ENCODE measurements at places on chromosomes 1 and 21.
A peak's percentile ranks its signal among the peaks of the same experiment; 100 is the strongest.

DNA sequence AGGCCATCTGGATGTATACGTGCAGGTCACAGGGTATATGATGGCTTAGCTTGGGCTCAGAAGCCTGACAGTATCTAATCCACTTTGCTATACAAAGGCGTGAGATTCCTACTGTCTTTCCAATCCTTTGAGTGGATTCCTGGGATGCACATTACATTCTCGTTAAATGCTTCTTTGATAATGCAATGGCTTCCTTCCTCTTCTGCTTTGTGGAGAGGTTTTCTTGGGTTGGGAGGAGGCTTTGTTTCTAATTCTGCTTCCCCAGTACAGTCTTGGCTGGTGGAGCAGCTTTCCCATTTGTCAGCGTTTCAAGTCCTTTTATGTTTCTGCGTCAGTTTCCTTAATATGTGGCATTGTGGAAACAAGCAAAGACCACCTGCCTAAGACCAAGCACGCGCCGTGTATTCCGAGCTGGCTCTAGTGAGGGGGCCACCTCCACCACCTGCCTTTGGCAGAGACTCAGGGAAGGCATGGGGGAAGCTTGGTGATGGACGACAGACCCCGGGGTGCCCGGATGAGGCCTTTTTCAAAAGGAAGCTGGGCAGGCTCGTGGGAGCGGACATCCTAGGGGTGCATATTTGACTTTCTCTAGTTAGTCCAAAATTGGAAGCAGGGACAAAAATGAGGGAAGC lies 72.7 kb downstream of the WDR4 start:
- DNase-seq = no peak

- no peak for DNase-seq
These were observed 307.9 kb upstream of the PRMT6 start for GRCh38 chr1:106748606-106749005.

DNA sequence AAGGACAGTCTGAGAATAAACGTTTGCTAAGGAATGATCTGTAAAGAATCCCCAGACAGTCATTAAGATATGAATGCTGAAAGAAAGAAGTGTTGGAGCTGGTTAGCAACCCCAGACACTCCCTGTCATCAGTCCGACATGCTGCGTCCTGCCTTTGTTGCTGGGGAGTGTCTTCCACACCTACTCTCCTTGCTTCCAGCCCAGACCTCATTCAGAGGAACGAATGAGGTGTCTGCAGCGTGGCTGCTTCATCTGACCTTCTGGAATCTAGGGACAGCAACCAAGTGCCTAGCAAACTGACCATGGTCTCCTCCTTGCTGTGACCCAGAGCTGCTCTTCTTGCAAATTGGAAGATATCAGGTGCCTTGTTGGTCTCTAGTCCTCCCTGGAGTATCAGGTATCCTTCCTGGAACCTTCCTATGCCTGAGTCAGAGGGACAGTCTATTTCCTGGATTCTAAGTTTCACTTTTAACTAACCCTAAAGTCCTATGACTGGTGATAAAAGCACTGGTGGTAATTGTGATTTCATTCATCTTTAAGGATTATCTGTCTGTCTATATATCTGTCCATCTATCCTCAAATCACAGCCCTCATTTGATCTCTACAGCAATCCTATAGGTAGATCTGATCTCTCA lies 45.3 kb downstream of the NFASC start:
- no peak for DNase-seq

GRCh38 chr1:159493354-159493753 lies 42.5 kb downstream of the OR10J5 start:
- DNase-seq = no peak

GRCh38 chr1:56436296-56436695 lies 143.1 kb downstream of the PLPP3 start:
- DNase-seq = no peak

- DNase-seq = no peak
These were observed 49.8 kb downstream of the DDR2 start for GRCh38 chr1:162682013-162682419.

DNA sequence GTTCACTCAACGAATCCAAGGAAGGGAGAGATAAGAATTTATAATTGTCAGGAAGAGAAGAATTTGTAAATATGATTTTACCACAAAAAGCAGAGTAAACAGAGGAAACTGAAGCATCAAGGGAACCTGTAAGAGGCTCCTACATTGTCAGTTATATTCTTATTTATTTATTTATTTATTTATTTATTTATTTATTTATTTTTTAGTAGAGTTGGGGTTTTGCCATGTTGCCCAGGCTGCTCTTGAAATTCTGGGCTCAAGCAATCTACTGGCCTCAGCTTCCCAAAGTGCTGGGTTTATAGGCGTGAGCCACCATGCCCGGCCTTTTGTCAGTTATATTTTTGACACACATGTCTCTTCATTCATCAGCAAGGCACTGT lies 47.1 kb downstream of the FCRL3 start:
- DNase-seq = no peak

DNA sequence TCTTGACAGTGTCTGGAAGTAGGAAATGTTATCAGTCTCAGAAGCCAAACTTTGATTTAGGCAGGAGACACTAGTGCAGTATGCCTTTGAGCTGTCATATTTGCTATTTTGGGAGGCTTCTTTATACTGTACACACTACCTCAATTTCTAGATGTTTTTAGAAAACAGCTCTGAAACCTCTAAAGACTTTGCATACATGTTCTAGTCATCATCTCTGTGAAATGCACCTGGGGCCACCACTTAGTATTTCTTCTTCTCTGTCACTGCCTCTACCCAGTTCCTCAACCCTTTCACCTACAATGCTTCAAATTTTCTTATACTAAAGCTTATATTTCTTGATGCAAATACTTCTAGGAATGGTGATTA lies 29.1 kb upstream of the PLA2G4A start:
- DNase-seq = no peak

DNA sequence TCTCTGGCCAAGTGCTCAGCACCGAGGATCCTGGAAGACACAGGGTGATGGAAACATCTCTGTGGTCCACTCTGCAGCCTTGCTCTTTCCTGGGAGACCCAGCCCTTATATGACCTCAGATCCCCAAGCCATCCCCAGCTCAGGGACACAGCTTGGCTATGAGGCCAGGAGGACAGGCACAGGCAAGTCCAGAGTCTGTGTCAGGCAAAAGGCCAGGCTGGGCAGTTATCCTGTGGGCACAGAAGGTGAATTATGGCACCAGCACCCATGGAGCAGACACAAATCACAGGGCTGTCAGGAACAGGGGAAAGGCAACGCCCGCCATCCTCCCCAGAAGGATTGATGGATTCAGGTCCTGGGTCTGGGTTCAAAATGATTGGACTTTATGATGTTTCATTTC lies 52.1 kb upstream of the SCMH1 start:
- no peak for DNase-seq

DNA sequence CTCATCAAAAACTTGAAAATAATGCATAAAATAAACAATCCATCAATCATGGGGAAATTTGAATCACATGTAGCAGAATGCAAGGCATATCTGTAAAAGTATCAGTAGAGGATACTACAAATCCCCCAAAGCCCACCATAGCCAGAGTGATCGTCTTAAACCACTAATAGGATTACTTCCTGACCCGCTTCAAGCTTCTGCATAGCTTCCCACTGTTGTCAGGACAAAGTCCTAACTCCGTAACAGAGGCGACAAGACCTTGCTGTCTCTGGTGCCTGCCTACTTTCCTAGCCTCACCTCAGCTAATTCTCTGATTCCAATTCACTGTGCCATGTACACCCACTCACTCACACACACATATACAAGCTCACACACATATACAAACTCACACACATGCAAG lies 161.2 kb upstream of the NFIA start:
- DNase-seq = no peak

GRCh38 chr1:24391882-24392603 lies 21.5 kb downstream of the STPG1 start:
- no peak for DNase-seq

GRCh38 chr1:206895325-206895724 lies 1.9 kb upstream of the IL24 start:
- DNase-seq = no peak

DNA sequence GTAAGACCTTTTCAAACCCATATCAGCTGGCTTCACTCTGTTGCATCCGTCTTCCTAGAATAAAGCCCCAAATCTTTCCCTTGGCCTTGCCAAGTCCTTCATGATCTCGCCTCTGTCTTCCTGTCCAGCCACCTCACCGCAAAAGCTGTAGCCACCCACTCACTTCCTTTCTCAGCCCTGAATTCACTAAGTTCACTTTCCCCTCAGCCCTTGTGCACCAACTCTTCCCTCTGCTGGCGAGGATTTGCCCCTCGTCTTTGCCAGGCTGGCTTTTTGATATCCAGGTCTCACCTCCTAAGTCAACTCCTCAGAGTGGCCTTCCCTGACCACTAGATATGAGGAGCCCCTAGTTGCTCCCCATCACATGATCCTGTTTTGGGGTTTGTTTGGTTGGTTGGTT lies 3.9 kb upstream of the COL16A1 start:
- no peak for DNase-seq

GRCh38 chr1:40637470-40638007 lies 27.9 kb downstream of the RIMS3 start:
- DNase-seq = no peak

DNA sequence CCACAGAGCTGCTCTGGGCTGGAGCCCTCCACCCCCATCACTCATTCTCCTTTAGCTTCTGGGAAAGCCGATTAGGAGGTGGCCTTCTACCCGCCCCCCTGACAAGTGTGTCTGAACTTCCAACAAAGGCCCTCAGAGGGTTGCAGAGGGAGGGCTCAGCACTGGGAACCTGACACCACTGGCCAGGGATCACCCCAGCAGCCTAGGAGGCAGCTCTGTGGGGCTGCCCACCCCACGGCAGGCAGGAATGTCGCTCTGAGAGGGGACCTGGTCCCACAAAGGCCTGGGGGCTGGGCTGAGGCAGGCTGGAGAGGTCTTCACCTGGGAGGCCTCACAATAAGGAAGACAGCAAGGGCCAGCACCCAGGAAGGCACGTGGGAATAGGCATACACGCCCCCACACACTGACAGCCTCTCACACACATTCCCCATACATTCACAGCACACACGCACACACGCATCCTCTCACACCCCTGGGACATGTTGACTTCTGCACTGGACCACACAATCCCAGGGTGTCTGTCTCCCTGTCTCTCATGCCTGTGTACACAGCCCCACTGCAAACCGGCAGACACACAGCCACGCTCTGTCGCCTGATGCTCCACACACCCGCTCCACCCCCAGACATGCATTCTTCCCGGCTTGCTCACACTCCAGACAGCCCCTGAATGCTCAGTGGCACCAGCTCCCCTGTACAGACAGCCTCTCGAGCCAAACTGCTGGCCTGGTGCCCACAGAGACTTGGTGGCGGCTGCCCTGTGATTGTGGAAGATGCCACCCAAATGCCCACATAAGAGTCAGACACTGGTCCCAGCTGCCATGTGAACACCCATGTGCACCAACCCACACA lies 30.7 kb downstream of the DMBX1 start:
- peak; percentile 91 for DNase-seq

DNA sequence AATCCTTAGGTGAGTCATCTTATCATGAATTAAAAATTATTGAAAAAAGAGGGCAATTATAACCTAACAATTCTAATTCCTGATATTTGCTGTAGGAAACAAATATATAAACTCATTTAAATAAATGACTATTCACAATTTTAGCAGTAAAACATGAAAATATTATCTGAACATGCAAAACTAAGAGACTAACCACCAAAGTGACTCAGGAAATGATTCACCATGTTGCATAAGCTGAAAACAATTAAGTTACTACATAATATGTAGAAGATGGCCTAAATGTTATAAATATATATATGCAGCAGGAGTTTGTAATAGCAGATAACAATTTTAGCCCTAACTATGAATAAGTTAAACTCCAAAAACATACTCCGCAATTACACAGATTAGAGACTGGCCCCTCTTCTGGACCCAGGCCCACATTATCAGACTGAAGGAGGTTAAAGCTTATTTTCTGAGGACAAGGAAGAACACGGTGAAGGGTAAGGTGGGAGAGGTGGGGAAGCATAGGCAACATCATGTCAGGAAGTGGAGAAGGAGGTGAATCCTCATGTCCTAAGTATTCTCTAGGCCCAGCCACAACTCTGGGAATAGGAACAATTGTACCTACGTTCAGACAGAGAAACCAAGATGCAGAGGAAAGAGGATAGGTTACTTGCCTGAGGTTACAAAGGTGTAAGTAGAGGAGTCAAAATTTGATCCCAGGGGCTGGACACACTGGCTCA lies 15.6 kb upstream of the AIM2 start:
- DNase-seq = no peak

DNA sequence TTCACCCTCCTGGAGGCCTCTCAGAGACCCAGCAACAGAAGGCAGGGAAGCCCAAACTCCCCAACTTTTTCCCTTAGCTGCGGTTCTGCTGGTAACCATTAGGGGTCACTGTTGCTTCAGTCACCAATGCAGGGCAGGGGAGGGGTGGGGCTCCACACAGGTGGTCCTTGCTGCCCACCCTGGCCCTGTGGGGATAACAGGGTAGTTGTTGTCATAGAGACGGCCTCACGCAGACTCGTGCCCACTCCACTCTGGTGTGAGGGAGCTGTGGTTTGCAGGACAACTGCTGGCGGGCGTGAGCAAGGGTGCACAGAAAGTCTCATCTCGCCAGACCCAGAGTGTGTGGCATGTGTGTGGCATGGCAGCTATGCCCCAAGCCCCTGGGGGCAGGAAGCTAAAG lies 19.9 kb downstream of the INSRR start:
- no peak for DNase-seq

DNA sequence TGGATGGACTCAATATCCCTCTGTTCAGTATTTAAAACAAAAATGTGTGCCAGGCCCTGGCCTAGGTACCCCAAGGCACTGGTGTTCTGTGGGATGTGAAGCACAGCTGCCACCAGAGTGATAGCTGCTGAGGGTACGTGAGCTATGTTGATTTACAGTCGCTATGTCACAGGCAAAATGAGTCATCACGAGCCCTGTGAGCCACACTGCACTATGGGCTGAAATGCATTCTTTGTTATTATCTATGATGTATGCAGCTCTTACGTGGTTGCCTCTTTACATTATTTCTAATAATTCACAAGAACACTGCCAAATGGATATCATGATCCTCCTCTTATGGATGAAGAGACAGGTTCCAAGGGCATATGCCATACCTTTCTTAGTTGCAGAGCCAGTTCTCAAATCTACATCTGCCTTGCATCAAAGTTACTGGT lies 2.1 kb downstream of the TEX38 start:
- DNase-seq = no peak

- no peak for DNase-seq
These were observed 88.2 kb downstream of the PAPPA2 start for GRCh38 chr1:176551146-176551545.

GRCh38 chr1:36309397-36309796 lies 3.2 kb downstream of the SH3D21 start:
- no peak for DNase-seq

DNA sequence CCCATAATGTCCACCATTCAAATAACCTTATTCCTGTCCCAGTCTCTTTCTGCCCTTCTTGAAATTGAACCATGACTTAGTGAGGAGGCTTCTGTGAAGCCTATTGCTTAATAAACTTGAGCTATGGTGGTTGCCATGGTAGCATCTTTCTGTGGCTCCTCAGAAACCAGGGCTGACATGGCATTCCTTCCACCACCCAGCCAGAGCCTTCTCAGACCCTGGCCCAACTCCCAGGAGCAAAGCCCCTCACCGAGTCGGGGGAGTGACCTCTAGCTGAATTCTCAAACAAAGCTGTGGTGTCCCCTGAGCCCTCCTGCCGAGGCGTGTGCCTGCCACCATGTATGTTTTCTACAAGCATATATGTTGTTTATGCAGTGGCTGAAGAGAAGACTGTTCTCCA lies 259.1 kb downstream of the CACNA1E start:
- no peak for DNase-seq
